Hematopoietic multipotent progenitor cell treated with erythropoietin and hydrocortisone succinate and interleukin-3 and kit ligand, for 4 days (in vitro differentiated cells): ENCODE measurements at places on chromosomes 3 and 15.
A peak's percentile ranks its signal among the peaks of the same experiment; 100 is the strongest.

DNA sequence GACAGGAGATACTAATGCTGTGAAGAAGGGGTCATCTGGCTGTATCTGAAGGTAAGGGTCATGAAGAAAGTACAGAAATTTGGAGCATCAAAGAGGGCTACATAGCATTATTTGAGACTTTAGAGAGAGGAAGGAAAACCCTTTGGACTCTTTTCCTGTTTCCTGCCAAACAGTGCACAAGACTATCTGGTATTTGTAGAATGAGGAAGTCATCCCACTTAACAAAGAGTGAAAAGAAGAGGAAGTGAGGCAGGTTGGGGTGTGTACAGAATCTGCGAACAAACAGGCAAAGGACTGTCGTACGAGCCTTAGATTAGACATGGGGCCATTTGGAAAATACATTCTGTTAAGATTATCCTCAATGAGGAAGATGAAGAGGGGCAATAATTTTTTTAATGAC, 546.8 kb upstream of the EPHA6 start:
- DNase-seq, result peak; percentile 4

GRCh38 chr3:195183071-195183776, 87.7 kb downstream of the XXYLT1 start:
- DNase-seq, result no peak

DNA sequence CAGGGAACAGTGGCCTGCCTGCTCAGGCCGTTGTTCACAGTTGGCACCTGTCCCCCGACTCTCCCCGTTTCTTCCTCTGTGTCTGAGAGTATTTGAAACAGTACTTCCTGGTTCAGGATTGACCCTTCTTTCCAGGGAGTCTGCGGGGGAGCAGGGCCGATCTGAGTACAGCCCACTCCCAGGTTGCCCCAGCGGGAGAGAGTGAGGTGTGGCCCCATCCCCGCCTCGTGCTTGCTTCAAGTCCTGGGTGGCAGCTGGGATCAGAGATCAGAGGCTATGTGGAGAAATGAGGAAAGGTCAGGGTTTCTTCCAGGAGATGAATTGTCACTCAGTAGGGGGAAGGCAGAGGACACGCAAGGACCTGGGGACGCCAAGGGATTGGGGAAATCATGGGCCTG, 6.5 kb upstream of the DLL4 start:
- no peak for DNase-seq

GRCh38 chr3:187616307-187616972, 53.8 kb downstream of the SST start:
- DNase-seq, result peak; percentile 84

DNA sequence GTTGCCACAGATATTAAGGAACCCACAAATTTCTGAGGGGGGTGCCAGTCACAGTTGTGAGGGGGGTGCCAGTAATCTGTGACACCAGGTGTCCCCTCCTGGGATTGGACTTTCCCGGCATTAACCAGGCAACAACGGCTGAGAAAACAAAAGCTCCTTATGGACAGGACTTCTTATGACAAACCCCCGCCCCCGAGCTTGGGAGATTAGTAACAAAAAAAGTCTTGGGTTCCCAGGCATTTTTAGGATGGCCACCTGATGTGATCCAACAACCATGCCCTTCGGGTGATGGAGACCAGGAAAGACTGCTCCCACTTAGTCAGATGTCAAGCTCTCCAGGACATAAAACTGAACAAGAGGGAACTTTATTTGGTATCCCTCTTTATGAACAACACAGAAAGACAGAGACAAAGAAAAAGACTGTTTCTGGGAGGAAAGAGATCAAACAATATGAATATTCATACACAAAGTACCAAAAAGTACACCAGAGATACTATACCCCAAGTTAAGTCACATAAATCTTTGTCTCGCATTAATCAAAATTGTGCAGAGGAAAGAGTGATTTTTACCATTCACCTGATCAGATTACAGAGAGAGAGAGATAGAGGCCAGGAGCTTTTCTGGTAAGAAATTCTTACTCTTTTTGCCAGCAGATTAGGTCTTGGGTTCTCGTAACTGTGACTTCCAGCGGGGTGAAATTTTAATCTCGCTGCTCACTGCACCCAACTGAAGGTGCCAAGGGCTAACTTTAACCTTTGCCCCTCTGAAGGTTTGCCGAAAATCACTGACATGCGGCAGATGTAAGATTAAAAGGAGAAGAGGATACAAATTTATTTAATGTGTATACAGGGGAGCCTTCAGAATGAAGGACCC, 61.6 kb downstream of the OSTN start:
- no peak for DNase-seq

- no peak for DNase-seq
Measured at GRCh38 chr3:48762816-48763215, 45.8 kb upstream of the IP6K2 start.

DNA sequence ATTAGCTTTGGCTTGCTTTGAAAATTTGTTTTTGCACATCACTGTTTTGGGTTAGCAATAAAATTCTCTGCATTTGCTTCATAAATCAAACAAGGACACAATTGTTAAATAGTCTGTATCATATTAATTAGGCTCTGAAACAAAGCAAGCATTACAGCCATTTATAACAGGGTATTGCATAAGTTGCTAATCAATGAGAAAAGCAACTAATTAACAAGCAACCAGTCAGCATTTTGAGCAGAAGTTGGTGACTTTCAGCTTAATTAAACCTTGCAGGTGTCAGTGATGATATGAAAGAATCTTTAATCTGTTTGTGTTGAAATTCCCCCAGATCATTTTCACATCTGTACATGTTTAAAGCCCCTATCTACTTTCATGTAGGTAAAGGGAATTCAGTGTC, 495.1 kb downstream of the IL5RA start:
- DNase-seq, result no peak

DNA sequence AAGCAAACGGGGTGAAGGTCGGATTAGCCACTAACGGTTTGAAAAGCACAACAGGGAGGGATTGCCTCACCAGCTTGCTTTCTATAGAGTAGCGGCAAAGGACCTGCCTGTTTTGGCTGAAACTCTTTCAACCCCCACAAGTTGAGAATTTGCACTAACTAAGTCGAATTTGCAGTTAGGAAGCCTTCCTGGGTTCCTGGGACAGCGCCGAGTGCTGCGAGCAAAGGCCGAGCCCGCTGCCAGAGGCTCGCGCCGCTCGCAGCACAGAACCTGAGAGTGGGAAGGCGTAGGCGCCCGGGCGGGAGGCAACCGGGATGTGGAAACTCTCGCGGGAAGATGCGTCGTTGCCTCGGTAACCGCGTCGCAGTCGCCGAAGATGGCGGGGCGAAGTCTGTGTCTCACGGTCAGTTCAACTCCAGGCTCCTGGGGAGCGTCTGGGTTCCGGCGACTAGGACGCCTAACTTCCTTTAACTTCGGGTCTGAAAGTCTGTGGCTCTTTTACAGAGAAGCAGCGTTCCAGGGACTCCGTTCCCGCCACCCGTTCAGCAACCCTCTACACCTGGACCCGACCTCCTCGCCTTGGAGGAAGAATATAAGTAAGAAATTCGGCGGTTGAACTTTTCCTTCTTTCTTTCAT, at the start of gene TEX9:
TEX9 (plus strand) TSS at position 352 of the 637 bp plus-strand sequence; CDS start at position 377, 25 bp downstream.
- DNase-seq, result peak; percentile 94

DNA sequence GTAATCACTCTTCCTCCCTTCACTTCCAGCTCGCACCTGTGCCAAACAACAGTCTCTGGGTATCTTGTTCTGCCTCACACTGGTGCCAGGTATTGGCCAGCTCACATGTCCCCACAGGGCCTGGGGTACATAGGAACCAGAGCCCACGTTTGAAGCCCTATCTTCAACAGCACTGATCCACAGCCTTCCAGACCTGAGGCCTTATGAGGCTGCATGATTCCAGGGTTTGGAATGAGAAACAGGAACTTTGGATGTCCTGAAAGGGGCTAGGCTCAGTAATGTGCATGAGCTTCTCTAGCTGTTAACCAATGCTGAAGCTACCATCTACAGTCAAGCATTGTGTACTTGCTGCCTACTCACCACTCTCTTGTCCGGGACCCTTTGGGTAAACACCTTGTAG, 92.4 kb downstream of the GPR156 start:
- no peak for DNase-seq

DNA sequence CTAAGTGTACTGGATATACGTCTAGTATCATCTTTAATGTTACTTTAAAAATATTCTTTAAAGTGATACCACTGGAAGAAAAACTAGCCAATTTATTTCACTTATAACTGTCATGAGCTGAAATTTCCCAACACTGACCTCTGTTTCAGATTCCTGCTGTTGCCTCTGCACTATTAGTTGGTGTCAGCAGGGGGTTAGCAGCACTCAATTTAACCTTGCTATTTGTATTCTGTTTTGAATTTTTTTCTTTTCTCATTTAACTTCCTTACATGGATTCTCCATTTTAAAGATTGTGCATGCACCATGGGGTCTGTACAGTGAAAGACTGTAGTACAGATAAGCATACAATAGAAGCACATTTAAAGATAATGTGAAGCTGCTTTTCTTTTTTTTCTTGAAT, 169.2 kb downstream of the UBE2E2 start:
- DNase-seq, result peak; percentile 2

DNA sequence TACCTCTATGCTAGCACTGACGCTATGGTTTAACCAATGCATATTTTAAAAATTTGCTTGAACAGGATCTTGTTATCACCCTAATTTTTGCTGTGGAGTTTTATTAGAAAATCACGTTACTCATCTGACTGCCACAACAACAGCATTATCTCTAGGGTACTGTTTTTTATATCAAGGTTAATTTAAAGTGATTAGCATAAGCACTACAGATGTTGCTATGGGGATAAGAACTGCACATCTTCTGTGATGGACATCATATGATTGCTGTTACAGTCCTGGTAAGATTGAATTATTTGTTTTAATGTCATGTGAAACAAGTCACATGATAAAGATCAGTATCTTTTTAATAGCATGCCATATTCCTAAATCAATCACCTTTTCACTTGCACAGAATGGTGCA, 492.2 kb upstream of the ROBO2 start:
- no peak for DNase-seq

GRCh38 chr3:73874606-73875369, 250.0 kb upstream of the PDZRN3 start:
- no peak for DNase-seq

DNA sequence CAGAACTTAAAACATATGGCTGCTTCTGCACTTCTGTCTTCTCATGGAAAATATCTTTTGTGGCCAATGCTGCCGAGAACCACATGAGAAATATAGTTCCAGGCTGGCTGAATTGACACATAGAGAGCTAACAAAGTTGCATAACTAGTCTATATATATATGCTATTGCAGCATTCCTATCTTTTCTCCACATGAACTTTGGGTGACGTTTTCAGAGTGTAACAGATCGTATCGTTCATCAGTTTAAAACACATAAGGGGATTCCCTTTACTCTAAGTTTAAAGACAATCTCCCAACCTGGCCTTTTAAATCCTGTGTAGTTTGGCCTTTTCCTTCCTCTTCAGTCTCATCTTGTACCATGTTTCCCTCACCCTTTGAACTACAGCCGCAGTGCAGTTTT, 394.2 kb upstream of the CBLB start:
- no peak for DNase-seq

DNA sequence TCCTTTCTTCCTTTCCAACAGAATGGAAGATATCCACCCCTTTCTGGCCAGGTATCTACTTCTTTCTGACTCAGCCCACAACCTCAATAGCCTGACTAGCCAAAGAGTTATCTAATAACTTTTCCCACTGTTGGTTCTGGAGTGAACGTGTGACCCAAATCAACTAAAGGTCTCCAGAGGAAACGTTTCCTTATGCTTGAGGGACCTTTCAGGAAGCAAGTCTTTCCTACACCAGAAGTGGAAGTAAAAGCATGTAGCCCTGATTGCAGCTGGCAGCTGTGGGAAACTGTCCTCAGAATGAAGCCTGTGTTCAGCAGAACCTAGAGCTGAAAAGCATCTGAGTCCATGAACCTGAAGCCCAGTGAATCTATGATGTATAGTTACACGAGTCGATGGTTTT, 34.7 kb upstream of the PHLDB2 start:
- DNase-seq, result no peak

GRCh38 chr3:50153782-50154475, 1.2 kb upstream of the SEMA3F start:
- DNase-seq, result no peak

GRCh38 chr3:101719604-101720185, 4.7 kb upstream of the CEP97 start:
- DNase-seq, result peak; percentile 27

DNA sequence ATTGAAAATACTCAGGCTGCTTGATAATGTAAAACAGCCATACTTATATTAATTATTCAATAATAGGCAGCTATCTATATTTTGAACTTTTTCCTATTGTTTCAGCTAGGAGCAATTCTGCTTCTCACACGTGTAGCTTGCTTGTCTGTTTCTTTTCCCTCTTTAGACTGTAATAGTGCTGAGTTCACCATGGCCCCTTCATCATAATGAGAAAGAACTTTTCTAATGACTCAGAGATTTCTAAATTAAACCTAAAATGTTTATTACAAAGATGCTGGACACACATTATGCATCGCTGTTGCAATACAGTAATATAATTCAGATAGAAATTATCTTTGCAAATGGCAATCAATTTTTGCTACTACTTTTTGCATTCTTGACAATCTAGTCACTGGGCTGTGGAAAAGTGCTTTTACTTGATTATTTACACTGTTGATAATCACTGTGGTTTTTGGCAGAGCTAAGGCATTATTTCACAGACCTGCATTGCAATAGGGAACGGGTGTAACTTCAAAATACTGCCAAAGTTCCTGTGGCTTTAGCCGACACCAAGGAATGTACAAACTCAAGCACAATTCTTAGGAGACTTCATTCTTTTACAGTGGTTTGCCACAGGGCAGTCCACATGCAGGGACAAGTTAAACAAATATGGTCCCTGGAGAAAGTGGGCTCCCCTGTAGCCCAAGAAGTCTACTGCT, 281.0 kb upstream of the TBL1XR1 start:
- DNase-seq, result peak; percentile 13

DNA sequence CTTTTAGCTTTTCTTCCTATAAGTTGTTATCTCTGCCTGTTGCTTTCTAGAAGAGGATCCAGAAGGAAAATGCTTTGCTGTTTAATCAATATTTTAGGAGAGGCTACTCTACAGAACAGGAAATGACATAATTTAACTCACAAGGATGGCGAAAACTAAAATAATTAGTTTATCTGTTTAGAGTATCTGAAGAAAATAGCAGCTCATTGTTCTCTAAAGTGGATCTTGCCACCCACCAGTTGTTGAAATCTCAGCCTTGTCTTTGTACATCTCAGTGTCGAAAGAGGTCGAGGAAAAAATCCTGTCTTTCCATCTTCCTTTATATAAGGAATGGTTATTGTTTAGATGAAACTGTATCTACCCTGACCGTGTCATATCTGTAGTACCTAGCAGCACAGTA, 126.6 kb downstream of the ZNF609 start:
- DNase-seq, result no peak
